Neural progenitor cell (in vitro differentiated cells): ENCODE measurements at places on chromosomes 7 and 10.

GRCh38 chr7:146548816-146549215, 432.2 kb downstream of the CNTNAP2 start:
- no peak for DNase-seq

DNA sequence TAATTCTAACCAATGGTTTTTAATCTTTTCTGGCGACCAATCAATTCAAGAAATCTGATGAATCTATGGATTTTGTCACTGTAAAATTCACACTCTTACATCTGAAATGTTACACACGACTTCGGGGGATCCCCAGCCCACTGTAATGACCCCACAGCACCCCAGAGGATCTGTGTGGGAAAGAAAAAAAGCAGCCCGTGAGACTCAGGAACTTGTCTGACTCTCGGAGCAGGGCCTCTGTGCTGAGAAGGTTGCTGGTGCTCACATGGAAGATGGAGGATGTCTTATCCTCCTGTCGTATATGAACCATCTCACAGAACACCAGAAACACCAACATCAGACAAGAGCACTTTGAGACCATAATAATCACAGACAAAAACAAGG, 228.4 kb upstream of the INHBA start:
- no peak for DNase-seq

DNA sequence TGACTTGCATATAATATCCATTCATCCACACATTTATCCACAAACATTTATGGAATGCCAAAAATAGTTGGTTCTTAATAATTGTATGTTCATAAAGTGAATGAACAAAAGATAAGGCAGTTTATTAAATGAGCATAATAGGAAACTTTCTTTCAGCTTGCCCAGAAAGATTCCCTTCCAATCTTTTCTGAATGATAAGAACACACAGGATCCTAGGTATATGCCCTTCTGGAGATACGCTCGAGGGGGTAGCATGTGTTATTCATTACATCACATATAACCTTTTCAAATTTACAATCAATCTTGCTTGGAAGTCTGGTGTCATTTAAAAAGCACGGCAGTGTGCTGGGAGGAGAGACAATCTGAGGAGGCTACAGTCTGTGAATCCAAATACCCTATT, 80.4 kb upstream of the PDK4 start:
- no peak for DNase-seq

DNA sequence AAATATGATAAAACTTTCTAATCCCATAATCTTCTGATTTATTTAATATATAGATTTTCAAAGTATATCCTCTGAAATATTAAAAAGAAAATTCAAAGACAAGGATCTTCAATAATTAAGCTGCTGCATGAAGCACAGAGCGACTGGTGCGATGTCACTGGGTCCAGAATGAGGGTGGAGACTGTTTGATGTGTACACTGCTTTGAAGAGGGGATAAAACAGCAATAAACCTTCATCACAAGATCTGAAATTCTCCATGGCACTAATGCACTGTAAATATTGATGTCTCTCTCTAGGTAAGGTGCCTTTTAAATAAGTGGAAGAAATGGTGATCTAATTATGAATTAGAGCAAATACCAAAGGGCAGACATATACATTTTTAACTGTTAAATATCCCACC, 337.8 kb downstream of the PARD3 start:
- DNase-seq, result no peak

GRCh38 chr7:47313564-47313963, 268.3 kb downstream of the TNS3 start:
- DNase-seq, result no peak

- no peak for DNase-seq
Observed at GRCh38 chr10:124007773-124008145, 85.6 kb downstream of the CHST15 start.

DNA sequence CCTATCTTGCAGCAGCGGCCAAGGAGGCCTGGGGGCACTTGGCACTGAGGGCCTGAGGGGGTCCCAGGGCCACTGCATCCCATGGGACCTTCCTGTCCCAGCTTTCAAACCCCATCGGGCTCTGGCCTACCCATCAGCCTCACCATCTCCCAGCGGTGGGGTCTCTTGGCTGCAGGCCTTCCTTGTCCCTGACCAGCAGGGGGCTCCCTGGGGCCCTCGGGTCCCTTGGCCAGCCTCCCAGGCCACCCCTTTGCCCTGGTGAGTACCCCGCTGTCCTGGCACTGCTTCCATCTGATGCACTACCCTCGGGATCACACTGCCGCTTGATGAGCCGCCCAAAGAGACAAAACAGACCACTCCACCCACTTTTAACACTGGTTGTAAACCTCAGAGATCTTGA, 43.5 kb downstream of the YKT6 start:
- DNase-seq, result peak; percentile 68

DNA sequence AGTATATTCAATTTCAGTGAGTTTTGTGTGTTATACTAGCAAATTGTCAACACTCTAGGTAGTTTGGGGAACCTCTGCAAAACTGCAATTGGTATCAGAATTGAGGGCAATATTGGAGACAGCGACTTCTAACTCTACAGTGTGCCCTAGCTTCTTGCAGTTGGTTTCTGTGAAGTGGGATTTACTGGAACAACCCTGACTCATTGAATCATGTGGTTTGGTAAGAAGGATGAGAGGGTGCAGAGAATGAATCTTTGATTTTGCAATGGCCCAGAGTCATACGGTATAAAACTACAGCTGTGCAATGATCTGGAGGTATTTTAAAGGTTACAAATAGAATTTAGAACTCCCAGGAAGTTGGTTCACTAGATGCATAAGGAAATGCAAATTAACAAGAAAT, 129.1 kb upstream of the PPP1R3A start:
- no peak for DNase-seq

GRCh38 chr7:64887756-64888508, 15.1 kb upstream of the ZNF273 start:
- DNase-seq, result peak; percentile 46

GRCh38 chr10:42795701-42796100, 13.1 kb downstream of the BMS1 start:
- DNase-seq, result no peak

- no peak for DNase-seq
Observed at GRCh38 chr10:70926226-70927000, 38.0 kb upstream of the PCBD1 start.

DNA sequence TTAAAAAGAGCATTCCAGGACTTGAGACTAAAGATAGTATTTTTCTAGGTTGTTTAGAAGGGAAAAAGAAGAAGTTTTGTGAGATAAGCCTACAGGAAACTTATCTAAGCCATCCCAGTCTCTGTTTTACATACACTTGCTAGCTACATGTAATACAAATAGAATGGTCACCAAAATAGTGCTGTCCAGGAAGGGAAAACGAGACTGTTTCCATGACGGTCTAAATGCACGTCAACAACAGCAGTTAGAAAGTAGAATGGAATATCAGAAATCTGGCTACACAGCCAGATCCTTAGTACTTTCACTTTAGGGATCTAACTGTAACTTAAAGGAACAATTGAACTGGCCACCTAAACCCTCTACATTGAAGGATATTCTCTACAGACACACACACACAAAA, 117.6 kb downstream of the TSPAN12 start:
- no peak for DNase-seq

- peak; percentile 68 for DNase-seq
Observed at GRCh38 chr7:39709768-39710311, 86.5 kb downstream of the RALA start.

- peak; percentile 39 for DNase-seq
Observed at GRCh38 chr7:50142425-50143017, 49.5 kb upstream of the ZPBP start.

DNA sequence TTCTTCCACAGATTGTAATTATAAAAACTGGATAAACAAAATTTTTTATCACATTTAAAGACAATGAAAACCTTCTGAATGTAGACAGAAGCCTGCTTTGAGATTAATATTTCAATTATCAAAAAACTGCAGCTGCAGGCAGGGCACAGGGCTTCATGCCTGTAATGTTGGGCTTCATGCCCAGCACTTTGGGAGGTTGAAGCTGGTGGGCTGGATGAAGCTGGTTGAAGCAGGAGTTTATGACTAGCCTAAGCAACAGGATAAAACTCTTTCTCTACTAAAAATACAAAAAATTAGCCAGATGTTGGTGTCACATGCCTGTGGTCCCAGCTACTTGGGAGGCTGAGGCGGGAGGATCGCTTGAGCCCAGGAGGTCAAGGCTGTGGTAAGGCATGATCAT, 41.2 kb downstream of the PDZD8 start:
- DNase-seq, result no peak

GRCh38 chr7:99375070-99375807, 709 bp downstream of the ARPC1B start:
- peak; percentile 74 for DNase-seq

- no peak for DNase-seq
Observed at GRCh38 chr10:8962249-8962648, 907.8 kb downstream of the GATA3 start.

- no peak for DNase-seq
Observed at GRCh38 chr7:116554911-116555310, 30.1 kb downstream of the CAV1 start.

DNA sequence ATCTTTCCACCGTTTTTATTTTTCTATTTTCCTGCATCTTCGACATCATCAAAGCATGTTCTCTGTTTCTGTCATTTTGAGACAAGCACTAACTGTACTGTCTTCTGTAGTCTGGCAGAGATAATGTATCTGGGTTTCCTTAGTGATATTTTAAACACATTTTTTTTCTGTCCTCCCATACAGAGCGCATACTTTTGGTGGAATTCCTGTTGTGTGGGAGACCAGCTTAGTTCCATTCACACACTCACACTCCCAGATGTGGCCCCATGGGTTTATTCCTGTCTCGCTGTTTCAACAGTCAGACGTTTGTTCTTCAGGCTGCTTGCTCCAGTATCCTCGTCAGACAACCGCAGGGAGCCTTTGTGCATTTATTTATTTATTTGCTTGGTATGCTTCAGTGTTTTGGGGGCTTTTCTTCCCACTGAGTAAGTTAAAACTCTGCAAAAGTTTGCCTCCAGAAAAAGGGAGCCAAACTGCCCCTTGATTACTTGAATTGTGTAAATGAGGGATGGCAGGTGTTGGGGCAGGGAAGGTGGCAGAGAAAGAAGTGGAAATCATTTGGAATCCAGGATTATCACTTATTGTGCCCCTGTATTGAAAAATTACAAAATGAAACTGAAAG, 456.8 kb upstream of the KLF6 start:
- peak; percentile 75 for DNase-seq

- no peak for DNase-seq
Observed at GRCh38 chr10:47442351-47442750, 41.6 kb downstream of the ANXA8 start.

DNA sequence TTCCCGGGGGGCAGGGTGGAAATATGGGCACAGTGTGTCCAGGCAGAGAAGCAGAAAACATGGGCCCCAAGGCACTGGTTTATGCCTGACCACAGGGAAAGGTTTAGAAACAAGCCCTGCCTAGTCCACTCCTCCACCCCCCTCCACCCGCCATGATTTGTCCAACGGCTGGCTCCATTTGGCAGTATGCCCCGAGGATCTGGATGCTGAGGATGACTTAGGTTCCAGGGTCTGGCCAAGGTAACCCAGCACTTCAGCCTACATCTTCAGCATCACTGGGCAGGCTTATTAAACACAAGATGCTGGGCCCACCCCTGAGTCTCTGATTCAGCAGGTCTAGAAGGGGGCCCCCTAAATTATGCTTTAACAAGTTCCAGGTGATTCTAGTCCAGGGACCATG, 121.9 kb downstream of the RALA start:
- DNase-seq, result no peak

- DNase-seq, result no peak
Observed at GRCh38 chr7:103076764-103077163, 1.8 kb downstream of the ARMC10 start.

DNA sequence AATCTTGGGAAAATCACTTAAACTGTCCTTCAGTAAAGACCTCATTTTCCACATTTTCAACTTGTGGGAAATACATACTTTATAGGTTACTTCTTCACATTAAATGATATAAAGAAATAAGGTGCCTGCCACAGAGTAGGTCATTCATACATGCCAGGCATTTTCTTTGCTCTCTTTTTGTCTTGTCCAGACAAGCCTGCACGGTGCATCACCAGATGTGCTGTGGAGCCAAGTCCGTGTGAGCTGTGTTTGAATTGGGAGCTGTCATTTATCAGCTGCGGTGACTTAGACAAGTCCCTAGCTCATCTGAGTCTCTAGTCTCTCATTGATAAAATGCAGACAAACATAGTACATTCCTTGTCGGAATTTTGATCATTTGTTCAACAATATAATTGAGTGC, 432.9 kb downstream of the SORCS3 start:
- DNase-seq, result no peak

GRCh38 chr7:151756076-151756731, 120.7 kb downstream of the PRKAG2 start:
- DNase-seq, result no peak

GRCh38 chr7:66357087-66357486, 152.0 kb downstream of the TPST1 start:
- DNase-seq, result no peak

DNA sequence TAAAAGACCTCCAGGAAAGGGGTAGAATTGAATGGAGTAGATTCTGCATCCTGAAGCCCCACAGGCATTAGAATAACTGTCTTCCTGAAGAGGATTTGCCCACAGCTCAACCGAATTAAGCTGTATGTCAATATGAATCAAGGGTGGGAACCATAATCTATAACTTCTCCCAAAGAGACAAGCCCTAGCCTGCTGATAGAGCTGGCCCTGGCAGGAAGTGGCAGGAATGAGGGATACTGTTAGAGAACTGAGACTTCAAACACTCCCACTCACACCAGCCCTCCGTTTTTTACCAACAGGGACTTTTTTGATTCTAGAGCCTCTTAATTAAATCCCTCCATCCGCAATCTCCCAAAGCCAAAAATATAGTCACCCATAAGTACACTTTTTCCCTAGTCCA, 12.2 kb upstream of the DUSP5 start:
- no peak for DNase-seq

DNA sequence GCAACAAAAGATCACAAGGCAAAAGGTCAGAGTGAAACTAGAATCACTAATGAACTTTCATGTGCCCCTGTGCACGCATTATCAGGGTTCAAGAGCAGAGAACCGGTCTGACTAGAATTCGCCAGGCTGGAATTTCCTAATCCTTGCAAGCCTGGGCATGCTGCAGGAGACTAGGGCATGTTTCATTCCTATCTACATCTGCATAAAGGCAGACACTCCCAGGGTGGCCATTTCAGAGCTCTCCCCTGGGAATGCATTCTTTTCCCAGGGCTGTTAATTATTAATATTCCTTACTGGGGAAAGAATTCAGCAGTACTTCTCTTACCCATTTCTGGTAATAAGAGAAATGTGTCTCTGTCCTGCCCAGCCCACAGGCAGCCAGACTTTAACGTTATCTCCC, 90.5 kb downstream of the CDC14C start:
- no peak for DNase-seq

DNA sequence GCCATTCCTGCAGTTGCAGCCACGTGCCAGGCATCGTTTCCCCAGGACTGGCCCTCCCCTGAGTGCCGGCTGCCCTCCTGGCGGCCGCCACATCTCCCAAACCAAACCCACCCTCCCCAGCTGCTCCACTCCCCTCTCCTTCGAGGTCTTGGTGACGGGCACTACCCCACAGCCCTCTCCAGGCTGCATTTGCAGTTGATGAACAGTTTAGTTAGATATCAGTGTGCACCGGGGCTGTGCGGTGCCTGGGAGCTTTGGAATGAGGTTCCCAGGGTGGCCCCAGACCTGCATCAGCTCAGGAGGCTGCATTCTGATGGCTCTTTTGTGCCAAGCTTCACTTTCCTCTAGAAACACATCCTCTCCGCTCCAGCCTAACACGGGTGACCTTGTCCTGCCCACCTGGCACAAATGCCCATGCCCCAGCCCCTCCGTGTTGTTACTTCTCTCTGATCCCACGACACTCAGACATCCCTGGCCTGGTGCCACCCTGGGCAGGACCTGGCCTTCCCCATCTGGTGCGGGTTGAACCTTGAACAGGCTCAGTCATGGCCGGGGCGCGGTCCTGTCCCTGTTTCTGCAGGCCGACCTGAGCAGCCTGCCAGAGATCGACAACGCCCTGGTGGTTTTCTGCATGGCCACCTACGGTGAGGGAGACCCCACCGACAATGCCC, 14.5 kb downstream of the TMEM120A start:
- no peak for DNase-seq
